ENCODE measurements at places on chromosomes 4 and X.

GRCh38 chr4:8897251-8898167, 25.9 kb upstream of the HMX1 start:
- DNase-seq, result no peak

- no peak for DNase-seq
These were observed 94.1 kb upstream of the BANK1 start for GRCh38 chr4:101696276-101697010.

DNA sequence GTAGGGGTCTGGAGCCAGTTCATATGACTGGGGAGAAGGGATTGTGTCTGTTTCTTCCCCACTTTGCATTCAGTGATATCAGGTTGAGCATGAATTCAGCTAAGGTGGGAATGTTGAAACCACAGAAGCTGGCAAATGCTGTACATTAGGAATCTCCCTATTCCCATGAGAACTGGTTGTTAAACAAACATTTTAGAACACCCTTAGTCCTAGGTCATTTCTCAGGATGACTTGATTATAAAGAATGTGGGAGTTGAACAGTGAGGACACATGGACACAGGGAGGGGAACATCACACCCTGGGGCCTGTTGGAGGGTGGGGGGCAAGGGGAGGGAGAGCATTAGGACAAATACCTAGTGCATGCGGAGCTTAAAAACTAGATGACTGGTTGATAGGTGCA, 62.6 kb upstream of the LIMCH1 start:
- no peak for DNase-seq

- DNase-seq, result no peak
These were observed 855 bp downstream of the KLF3 start for GRCh38 chr4:38664706-38665401.

DNA sequence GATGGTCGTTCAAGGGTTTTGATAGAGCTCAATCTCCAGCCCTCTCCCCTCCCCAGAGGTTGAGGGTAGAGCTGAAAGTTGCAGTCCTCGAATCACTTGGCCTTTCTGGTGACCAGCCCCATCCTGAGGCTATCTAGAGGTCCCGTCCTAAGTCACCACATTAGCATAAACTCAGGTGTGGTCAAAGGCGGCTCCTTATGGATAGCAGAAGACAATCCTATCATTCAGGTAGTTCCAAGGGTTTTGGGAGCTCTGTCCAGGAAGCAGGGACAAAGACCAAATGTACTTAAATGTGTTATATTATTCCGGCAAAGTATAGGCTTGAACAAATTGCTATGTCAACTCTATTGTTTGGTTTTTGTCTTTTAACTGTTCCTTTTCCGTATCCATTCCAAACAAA, 30.6 kb downstream of the PDK3 start:
- DNase-seq, result no peak

- no peak for DNase-seq
These were observed 104.9 kb downstream of the TTC29 start for GRCh38 chr4:146840731-146841130.

DNA sequence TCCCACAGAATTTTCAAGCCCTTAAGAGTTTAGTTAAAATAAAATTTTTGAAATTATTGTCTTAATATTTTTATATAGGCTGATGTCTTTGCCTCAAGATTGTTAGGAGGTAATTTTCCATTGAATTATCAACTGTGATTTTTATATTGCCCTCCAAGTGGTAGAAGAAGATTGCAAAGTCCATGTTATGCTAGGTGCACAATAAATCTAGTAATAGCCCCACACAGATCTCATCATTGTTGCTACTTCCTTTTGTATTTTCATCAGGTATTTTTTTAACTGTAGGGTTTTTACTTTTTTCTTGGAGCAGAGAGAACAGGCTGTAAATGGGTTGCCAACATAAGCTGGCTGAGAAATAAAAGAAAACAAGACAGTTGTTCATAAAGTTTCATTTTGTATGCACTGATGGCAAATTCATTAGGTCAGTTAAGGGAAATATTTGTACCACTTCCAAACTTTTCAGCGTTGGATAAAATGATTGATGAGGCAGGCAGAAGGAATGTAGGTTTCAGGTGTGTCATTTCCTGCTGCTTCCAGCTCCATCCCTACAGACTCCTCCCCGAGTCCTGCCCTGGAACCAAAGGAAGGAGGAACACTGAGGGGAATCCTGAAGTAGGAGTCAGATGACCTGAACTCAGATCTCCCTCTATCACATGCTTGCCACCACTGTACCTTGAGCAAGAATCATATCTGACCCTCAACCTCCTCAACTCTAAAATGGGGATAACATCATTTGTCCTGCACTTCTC, 105.5 kb downstream of the PRRG1 start:
- no peak for DNase-seq

- no peak for DNase-seq
These were observed 98.2 kb upstream of the PGRMC2 start for GRCh38 chr4:128385683-128386304.

DNA sequence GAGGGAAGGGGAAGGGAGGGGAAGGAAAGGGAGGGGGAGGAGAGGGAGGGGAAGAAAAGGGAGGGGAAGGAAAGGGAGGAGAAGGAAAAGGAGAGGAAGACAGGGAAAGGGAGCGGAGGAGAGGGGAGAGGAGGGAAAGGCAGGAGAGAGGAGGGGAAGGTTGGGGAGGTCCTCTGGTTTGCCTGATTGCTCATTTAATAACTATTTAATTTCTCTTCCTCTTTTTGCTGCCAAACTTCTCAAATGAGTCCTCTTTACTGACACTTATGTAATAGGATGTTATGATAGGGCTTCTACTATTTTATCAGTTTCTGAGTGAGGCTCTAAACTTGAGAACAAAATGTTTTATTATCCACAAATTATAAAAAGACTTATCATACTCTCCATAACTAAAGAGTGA, 35.4 kb upstream of the PPA2 start:
- DNase-seq, result no peak

GRCh38 chrX:30713061-30713525, 59.9 kb downstream of the GK start:
- DNase-seq, result no peak

Measured in coronary artery (tissue), 2 donors.